Calu3 (cell line): ENCODE measurements at places on chromosomes 4 and X. TPM values are rescaled to one million over a fixed set of nuclear protein-coding genes. Genes with fewer than 3 reads are reported as not detected.
A peak's percentile ranks its signal among the peaks of the same experiment; 100 is the strongest.

DNA sequence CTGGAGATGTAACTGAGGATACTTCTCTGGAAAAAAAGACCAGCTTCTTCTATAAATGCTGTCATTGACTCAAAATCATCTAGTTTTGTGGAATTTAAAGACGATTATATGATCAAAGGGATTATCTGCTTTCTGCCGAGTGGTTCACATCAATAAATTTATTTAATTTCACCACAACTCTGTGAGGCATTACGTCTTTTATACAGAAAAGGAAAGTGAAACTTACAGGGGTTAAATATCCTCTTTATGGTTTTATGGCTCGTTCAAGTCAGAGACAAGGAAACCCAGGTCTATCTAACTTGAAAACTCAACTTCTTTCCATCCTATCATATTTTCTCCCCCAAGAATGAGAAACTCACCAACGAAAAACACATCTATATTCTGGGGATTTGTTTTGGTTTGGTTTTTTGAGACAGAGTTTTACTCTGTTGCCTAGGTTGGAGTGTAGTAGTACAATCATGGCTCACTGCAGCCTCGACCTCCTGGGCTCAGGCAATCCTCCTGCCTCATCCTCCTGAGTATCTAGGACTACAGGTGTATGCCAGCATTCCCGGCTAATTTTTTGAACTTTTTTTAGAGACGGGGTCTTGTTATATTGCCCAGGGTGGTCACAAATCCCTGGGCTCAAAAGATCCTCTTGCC is 377.9 kb upstream of the EMCN start:
- no peaks in the 10 kb centered on the region for H3K4me1 ChIP-seq
- no peak for DNase-seq
- peak overlapping the region; percentile 23 for H3K27ac ChIP-seq
- H3K4me3 ChIP-seq = peak overlapping the region; percentile 44

- H3K4me3 ChIP-seq = no peak overlapping the region
- no peak for DNase-seq
- no peak overlapping the region for H3K27ac ChIP-seq
- H3K36me3 ChIP-seq = peaks cover 10% of the 10 kb centered on the region
Observed at GRCh38 chr4:48851651-48852050, 20.8 kb downstream of the OCIAD1 start.

GRCh38 chrX:153771415-153772315 is 7.6 kb downstream of the PLXNB3 start:
- no peaks in the 10 kb centered on the region for H3K27me3 ChIP-seq
- H3K36me3 ChIP-seq = peaks cover 19% of the 10 kb centered on the region
- H3K27ac ChIP-seq = no peak overlapping the region
- DNase-seq = no peak

DNA sequence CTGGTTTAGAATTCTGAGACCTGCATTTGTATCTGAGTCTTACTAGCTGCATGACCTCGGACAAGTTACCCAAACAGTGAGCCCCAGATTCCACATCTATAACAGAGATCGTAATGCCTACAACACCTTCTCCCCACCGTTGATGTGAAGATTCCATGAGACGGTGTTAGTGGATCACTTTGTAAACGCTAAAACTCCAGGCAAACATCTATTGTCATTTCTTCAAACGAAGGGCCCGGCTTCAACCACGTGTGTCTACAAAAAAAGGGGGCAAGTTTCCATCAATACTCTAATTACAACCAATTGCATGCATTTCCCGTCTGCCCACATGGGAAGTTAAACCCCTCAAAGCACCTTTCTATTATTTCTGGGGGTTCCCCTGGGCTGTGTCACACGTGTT is 99.1 kb upstream of the ENPP6 start:
- no peaks in the 10 kb centered on the region for H3K27me3 ChIP-seq
- DNase-seq = no peak
- no peaks in the 10 kb centered on the region for H3K4me1 ChIP-seq

- no peaks in the 10 kb centered on the region for H3K4me1 ChIP-seq
- no peaks in the 10 kb centered on the region for H3K36me3 ChIP-seq
- H3K4me3 ChIP-seq = no peak within 1 kb of the TSS
- no peak for DNase-seq
Observed at GRCh38 chrX:3006495-3006894, at the start of gene ARSH. TSS of gene ARSH (plus strand) at chrX:3006546. CDS start at chrX:3006613, 67 bp downstream.

DNA sequence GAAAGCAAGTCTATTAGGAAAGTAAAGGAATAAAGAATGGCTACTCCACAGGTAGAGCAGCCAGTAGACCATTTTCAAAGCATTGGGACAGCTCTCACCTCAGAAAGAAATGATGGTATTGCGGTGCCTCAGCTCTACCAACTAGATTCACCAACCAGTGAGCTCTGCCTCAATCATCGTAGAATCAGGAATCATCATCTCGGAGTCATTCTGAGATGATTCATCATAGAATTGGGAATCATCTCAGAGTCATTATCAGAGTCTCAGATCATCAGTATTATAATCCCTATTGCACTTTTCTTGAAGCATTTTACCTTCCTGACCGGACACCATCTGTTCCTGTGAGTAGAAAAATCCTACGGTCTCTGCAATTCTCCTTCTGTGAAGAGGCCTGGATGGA is 17.5 kb upstream of the SAT1 start:
- H3K27me3 ChIP-seq = no peaks in the 10 kb centered on the region
- H3K4me1 ChIP-seq = no peaks in the 10 kb centered on the region
- no peaks in the 10 kb centered on the region for H3K36me3 ChIP-seq
- no peak overlapping the region for H3K27ac ChIP-seq

DNA sequence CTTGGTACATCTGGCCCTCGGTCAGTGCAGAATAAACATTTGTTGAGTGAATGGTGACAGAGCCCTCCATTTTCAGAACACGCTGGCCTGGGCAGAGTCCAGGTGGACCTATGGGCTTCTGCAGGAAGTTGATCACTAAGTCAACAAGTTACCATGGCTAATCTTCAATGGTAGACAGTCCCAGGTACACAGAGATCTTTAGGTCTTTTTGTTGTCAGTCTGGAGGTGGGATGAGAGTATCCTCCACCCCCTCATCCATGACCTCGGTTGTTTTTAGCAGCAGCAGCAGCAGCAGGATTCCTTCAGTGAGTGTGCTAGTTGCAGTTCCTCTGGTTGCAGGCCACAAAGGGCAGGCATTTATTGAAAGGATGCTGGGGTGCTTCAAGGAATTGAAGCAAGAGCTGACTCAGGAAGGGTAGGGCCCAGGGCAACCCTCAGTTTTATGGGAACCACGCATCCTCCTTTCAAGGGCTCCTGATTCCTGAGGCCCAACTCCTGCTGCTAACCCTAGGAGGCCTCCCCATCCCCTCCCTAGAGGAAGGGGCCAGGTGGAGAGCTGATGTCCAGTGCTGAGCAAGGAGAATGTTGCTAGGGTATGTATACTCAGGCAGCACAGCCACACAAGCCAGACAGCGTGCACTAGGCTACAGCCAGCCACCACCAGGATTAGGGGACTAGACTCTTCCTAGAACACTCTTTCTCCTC is 1.7 kb upstream of the USP27X start:
- peaks cover 18% of the 10 kb centered on the region for H3K36me3 ChIP-seq
- no peaks in the 10 kb centered on the region for H3K27me3 ChIP-seq
- H3K4me3 ChIP-seq = no peak overlapping the region
- no peak for DNase-seq
- no peaks in the 10 kb centered on the region for H3K4me1 ChIP-seq

DNA sequence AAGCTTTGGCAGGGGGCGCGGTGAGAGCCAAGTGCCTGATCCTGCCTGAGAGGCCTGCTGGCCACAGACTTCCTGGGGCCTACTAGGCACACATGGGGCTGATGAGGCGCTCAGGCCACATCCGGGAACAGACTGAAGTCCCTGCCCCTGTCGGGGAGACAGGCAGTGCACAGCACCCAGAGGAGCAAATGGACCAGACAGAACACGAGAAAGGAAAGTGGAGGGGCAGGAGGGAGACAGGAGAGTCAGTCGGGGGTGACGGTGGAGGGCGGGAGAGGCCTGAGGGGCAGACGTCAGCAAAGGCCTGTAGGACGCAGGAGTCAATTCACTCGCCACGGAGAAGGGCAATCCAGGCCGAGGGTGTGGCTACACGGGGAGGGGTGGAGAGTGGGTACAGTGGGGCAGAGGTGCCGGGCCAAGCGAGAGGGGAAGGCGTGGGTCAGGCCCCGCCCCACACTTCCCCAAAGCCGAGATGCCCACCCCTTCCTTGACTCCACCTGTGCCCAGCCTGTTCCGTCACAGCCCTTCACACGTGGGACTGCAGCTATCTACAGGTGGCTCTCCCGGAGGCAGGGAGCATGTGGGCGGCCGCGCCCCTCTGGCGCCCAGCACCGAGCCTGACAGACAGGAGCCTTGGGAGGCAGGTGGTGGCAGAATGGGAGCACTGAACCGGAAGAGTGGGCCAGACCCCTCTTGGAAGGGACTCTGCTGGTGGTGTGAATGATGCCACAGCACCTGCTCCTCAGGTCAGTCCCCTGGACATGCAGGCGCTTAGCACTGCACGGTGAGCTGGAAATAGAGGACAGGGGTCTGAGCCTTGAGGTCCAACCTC is 20.5 kb downstream of the NOP14 start:
- H3K27me3 ChIP-seq = no peaks in the 10 kb centered on the region
- peak overlapping the region; percentile 26 for H3K27ac ChIP-seq
- H3K4me1 ChIP-seq = no peaks in the 10 kb centered on the region
- H3K36me3 ChIP-seq = peaks cover 57% of the 10 kb centered on the region
- no peak for DNase-seq

GRCh38 chr4:77344784-77345183 is 187.8 kb downstream of the CCNG2 start:
- no peak overlapping the region for H3K27ac ChIP-seq
- H3K4me3 ChIP-seq = no peak overlapping the region
- DNase-seq = no peak
- peaks cover 24% of the 10 kb centered on the region for H3K4me1 ChIP-seq

GRCh38 chrX:118637997-118638396 is 89.4 kb upstream of the IL13RA1 start:
- H3K27me3 ChIP-seq = no peaks in the 10 kb centered on the region
- no peak overlapping the region for H3K27ac ChIP-seq
- H3K4me1 ChIP-seq = no peaks in the 10 kb centered on the region
- H3K4me3 ChIP-seq = no peak overlapping the region
- no peaks in the 10 kb centered on the region for H3K36me3 ChIP-seq

GRCh38 chr4:189305500-189305899 is 635.2 kb upstream of the FRG1 start:
- H3K4me1 ChIP-seq = no peaks in the 10 kb centered on the region
- no peak overlapping the region for H3K27ac ChIP-seq
- H3K27me3 ChIP-seq = no peaks in the 10 kb centered on the region
- DNase-seq = no peak

GRCh38 chr4:146186596-146186995 is 11.1 kb downstream of the LSM6 start:
- no peaks in the 10 kb centered on the region for H3K4me1 ChIP-seq
- no peak overlapping the region for H3K27ac ChIP-seq
- no peak overlapping the region for H3K4me3 ChIP-seq
- H3K36me3 ChIP-seq = no peaks in the 10 kb centered on the region
- DNase-seq = no peak

- no peak overlapping the region for H3K27ac ChIP-seq
- no peaks in the 10 kb centered on the region for H3K36me3 ChIP-seq
- H3K4me1 ChIP-seq = no peaks in the 10 kb centered on the region
- no peak for DNase-seq
- H3K27me3 ChIP-seq = no peaks in the 10 kb centered on the region
- no peak overlapping the region for H3K4me3 ChIP-seq
Observed at GRCh38 chrX:17435476-17435875, 60.5 kb downstream of the NHS start.

DNA sequence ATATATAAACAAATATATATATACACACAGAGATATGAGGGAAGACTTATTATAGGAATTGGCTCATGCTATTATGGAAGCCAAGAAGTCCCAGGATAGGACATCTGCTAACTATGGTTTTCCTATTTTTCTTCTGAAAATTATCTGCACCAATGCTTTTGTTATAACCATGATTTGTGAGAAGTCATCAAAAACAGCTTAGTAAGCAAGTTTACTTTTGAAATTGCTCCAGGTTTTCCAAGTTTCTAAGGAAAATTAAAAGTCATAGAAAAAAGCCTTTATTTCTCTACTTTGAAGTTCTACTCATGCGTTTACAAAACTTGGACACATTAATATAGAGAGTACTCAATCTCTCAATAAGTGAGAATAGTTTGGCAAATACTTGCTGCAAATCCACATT is 213.1 kb downstream of the TRAM1L1 start:
- no peak overlapping the region for H3K27ac ChIP-seq
- H3K27me3 ChIP-seq = no peaks in the 10 kb centered on the region
- DNase-seq = no peak
- H3K4me3 ChIP-seq = no peak overlapping the region
- no peaks in the 10 kb centered on the region for H3K36me3 ChIP-seq

- peak overlapping the region; percentile 95 for H3K4me3 ChIP-seq
- H3K36me3 ChIP-seq = peaks cover 17% of the 10 kb centered on the region
- H3K27me3 ChIP-seq = no peaks in the 10 kb centered on the region
Observed at GRCh38 chrX:55488593-55489313, 895 bp downstream of the USP51 start.

DNA sequence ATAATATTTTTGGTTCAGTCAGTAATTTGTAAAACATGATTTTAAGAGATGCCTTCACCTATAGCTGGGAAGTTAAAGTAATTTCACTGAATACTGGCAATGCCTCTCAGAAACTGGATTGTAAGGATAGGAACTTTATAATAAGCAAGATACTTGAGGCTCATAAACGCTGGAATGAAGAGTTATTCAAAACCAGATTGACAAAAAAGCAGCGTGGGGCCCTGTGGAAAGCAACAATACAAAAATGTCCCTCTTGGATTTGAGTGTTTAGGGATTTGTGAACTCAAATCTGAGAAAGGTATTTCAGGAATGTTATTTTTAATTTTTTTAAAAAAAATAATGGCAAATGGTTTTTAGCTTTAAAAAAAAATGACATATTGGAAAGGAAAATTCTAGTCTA is 94.6 kb downstream of the ANK2 start:
- H3K27me3 ChIP-seq = no peaks in the 10 kb centered on the region
- H3K36me3 ChIP-seq = peaks cover 4% of the 10 kb centered on the region
- no peak for DNase-seq
- H3K4me1 ChIP-seq = peaks cover 43% of the 10 kb centered on the region
- H3K27ac ChIP-seq = no peak overlapping the region
- no peak overlapping the region for H3K4me3 ChIP-seq

- no peaks in the 10 kb centered on the region for H3K36me3 ChIP-seq
- H3K27ac ChIP-seq = no peak overlapping the region
- no peak overlapping the region for H3K4me3 ChIP-seq
- no peaks in the 10 kb centered on the region for H3K27me3 ChIP-seq
Observed at GRCh38 chrX:53374222-53374820, 48.1 kb downstream of the SMC1A start.

DNA sequence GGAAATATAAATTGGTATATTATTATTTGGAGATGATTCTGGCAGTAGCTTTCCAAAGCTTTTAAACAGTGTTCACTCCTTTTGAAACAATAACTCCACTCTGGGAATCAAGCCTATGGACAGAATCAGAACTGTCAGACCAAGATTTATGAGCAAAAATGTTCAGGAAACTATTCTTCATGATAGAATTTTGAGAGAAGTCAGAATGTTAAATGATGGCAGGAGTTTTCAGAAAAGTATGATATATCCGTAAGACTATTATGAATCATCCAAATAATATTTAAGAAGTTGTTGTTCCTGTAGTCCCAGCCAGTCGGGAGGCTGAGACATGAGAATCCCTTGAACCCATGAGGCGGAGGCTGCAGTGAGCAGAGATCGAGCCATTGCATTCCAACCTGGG is 50.5 kb upstream of the ADGRG2 start:
- H3K36me3 ChIP-seq = no peaks in the 10 kb centered on the region
- DNase-seq = no peak
- H3K27me3 ChIP-seq = peaks cover 2% of the 10 kb centered on the region
- H3K4me3 ChIP-seq = no peak overlapping the region

The PPP2R2C gene
- total RNA-seq = 9.4 and 9.8 TPM in 2 replicates

The LUZP4 gene
- total RNA-seq = not detected in 2 replicates

The PF4V1 gene
- total RNA-seq = not detected in 2 replicates
